ENCODE measurements at places on chromosomes 1 and 21.

GRCh38 chr1:152626744-152627143 is 3.8 kb upstream of the LCE3A start:
- no peak for DNase-seq

- no peak for DNase-seq
Measured at GRCh38 chr1:162168261-162168660, 98.8 kb downstream of the NOS1AP start.

DNA sequence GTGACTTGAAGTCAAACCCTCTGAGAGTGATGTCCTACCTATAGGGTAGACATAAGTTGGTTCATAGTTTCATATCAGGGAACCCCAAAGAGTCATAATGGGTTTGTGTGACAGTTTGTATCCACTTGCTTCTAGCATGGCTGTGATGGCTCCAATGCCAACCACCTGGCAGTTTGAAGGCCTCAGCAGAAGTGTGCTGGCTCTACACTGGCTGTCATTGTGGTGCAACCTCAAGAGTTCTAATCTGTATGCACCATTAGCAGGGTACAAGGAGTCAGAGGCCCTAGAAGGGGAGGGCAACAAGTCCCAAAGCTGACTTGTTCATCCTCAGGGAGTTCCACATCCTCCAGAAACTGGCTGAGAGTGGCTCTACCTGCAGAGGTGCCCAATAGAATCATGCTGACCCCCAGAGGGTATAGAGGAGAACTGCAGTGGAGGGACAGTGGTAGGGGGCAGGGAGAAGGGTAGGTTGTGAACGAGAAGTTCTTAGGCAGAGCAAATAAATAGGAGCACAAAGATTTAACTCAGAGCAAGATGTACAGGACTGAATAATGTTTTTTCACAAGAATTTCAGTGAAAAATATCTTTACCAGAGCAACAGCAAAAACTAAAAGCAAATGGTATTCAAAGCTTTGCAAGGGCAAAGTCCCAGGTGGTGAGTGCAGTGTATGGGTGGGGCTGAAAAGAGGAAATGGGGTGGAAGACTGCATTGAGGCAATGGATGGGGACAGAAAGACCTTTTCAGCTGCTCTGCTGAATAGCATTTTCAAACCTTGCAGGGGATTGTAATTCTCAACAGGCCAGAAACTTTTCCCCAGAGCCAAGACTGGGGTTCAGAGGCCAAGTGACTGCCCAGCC is 3.2 kb downstream of the FCRL2 start:
- no peak for DNase-seq

GRCh38 chr1:178243119-178243518 is 149.2 kb downstream of the RASAL2 start:
- no peak for DNase-seq

- DNase-seq, result no peak
Measured at GRCh38 chr1:21814241-21814918, 2.3 kb downstream of the LDLRAD2 start.

DNA sequence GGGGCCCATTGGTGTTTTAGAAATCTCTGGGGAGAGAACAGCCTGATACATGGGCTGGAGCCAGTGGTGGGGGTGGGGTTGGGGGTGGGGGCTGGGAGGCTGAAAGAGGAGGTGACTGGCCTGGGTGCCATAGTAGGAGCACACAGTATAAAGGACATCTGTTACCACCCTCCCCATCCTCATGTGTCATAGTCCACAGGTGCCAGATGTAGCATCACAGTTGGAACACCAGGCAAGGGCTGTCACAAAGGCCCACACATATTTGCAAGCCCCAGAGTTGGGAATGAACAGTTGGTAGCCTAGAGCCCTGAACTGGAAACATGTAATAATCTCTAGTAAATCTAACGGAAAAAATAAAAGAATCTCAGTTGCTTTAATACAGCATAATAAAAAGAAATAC is 55.1 kb upstream of the CR2 start:
- DNase-seq, result no peak

DNA sequence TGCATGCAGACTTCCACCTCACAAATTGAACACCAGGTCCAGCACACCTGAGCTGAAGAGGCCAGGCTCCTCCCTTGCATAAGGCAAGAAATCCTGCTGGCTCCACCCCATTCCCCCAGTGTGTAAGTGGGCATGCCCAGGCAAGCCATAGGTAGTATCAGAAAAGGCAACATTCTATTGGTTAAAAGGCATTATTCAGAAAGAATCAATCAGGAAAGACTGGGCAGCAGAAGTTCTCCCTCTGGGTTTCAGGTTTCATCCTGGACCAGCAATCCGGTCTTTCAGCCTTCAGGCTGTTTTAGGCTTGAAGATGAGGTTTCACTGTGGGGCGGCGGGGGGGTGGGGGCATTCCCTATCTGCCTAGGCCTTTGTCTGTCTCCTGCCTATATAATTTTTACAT is 42.0 kb upstream of the LHX8 start:
- DNase-seq, result no peak

DNA sequence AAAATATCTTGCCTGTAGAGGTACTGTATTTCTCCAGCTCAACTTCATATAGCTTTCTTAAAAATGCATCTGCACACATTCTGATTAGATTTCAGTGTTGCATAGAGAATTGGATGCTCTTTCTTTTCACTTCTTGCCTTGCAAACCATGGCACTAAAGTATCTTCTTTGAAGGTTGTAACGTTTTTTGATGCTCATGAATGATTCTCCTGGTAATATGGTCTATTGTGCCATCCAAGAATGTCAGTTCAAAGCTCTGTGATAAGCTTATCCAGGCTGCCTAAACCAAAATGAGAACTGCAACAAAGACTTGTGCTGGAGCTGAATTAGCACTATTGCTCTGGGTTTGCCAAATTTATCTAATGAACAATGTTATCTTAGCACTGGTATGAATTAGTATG is 1.9 kb downstream of the SGIP1 start:
- no peak for DNase-seq

DNA sequence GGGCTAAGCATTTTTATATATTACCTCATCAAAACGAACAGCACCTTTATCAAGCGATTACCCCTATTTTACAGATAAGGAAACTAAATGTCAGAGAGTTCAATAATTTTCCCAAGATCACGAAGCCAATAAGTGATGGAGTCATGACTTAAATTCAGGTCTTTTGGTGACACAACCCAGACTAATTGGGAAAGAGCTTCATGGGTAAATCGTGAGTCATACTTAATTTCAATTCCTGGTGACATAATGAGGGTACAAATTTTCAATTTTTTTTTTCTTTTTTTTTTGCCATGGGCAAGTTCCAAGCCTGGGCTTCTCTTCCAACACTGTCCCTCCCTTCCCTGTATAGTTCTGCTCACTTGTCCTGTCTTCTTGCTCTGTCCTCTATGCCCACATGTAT is 30.1 kb upstream of the IL10 start:
- no peak for DNase-seq

DNA sequence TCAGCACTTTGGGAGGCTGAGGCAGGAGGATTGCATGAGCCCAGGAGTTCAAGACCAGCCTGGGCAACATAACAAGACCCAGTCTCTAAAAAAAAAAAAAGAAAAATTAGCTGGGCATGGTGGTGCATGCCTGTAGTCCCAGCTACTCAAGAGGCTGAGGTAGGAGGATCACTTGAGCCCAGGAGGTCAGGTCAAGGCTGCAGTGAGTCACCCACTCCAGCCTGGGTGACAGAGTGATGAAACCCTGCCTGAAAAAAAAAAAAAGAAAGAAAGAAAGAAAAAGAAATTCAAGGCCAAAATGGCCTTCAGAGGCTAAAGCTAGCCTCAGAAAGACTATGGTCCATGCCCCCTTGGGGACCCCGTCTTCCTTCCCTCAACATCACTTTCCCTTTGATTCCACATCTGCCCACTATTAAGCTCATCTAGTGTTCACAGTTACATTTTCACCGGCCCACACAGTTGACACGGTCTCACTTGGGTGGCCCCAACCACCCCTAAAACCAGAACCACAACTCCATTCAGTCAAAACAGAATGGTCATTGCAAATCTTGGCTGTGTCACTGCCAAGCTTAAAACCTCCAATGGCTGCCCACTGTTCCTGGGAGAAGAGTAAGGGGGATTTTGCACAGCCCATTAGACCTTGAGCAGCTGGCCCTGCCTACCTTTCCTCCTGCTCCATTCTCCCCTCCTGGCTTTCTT is 2.1 kb upstream of the CAPN8 start:
- DNase-seq, result no peak

DNA sequence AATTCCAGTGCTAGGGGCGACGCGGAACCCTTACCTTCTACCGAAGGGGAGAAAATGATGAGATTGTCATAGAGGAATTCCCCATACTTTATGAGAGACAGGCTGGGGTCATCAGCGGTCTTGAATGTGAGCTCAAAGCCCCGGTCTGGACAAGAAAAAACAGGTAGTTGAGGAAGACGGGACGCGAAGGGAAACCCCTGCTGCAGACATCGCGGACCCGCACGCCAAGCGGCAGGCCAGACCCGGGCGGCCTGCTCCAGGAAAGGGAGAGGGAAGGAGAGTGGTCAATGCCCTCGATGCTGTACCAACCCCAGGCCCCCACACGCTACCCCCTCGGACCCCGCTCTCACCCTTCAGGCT is 342 bp downstream of the DDOST start:
- DNase-seq, result no peak

DNA sequence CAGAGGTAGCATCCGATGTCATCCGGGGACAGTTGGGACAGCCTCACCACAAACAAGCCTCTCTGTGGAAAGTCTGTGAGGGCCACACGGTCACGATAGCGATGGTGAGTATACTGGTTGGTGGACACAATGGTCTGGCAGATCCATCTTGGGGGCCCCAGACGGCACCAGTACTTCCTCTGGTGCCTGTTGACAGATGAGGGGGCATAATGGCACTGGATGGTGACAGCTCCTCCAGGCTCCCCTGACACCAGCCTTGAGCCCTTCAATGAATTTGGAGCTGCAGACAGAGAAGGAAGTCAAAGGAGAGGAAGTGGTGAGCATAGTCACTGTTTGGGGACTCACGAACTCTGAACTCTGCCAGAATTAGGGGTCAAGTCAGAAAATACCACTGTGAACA is 8.0 kb downstream of the FCAMR start:
- no peak for DNase-seq

- DNase-seq, result no peak
Measured at GRCh38 chr1:6691507-6691906, 10.1 kb downstream of the DNAJC11 start.

DNA sequence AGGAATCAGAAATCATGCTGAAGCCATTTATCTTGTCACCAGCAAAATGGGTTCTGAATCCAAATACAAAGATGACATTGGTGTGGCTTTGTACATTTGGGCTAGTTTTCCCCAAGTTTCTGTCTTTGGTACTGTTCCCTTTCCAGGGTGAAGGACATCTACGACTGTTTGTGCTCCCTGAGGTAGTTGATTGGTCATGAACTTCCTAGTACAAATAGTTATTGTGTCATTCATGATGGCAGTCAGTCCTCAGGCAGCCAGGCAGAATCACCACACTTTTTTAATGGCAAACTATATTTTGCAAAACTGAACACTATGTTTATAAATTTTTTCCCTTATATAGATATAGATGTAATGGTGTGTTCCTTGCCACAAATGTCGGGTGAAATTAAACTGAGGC is 46.0 kb downstream of the CEP350 start:
- DNase-seq, result no peak

DNA sequence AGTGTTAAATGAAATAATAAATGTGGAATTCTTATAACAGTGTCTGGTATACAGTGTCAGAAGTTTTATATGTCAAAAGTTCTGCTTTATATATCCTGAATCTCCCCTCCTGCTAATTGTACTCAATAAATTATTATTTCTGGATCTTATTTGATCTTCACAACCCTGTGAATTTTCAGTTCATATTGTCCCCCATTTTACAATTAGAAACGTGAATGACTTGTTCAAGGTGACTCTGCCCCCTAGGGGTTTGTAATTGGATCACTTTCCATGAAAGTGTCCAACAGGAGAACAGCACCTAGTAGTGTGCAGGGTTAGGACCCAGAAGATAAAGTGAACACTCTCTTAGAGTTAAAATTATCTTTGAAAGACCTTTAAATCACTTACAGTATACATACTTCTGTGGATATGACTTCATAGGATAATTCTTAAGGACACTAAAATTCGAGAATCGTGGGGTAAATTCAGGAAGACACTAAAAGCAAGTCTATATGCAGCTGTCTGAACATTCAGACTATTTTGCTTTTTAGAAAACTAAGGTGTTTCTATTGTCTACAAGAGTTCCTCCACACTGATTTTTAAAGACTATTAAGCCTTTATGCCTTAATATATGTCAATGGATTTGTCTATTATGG is 4.5 kb upstream of the DDR2 start:
- DNase-seq, result no peak

GRCh38 chr1:212196355-212196754 is 88.9 kb upstream of the PPP2R5A start:
- DNase-seq, result no peak

GRCh38 chr1:84870591-84870990 is 22.4 kb downstream of the LPAR3 start:
- no peak for DNase-seq

GRCh38 chr1:234440348-234440747 is 38.6 kb downstream of the TARBP1 start:
- DNase-seq, result no peak

DNA sequence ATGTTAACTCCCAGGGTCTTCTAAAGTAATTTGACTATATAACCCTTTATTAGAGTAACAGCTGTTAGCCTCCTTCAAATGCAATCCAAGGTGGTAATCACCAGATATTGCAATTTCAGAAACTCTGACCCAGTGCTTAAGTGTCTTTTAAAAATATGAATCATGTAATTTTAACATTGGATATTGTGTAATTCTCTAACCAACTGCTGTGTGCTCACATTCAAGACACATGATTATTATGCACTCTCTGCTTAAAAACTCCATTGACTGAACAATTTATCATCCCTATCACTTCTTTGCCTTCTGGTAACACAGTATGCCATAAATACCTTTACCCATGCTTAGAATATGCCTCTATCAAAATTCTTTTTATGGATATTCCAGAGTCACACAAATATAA is 537.4 kb upstream of the RGS18 start:
- no peak for DNase-seq

DNA sequence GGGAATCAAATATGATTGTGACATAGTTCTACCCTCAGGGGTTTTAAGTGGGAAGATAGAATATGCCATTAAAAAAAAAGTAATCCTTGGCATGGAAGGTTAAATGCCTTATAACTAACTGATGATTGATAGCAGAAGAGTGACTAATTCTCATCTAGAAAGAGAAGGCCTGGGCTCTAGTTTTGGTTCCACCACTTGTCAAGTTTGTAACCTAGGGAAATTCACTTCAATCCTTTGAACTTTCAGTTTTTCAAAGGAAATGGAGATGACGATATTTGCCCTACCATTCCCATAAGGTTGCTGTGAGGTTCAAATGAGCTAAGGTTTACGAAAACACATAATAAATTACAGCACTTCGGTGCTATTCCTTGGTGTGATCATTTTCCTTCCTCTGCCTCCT is 88.5 kb downstream of the GPR88 start:
- DNase-seq, result no peak

DNA sequence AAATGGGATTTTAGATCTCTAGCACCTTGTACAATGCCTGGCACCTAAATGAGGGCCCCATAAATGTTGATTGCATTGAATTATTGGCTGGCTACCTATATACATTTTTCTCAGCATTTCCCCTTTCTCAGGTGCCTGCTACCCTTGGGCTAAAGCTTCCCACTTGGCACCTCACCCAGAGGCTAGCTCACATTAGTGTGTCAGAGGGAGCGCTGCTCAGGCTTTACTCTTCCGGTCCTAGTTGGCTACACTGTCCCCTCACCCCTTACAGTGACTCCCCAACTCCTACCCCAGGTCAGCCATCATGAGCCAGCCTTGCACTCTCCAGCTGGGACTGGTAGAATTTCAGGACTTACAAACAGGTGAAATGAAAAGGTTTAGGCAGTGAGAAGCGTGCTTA is 9.5 kb downstream of the TRAF5 start:
- no peak for DNase-seq

Measured in NCI-H187 (cell line).